NCI-H1436 treated with DMSO at 0.1 percent for 48 hours (cell line): ENCODE measurements at places on chromosomes 3 and 15.

GRCh38 chr15:77517579-77517978, 96.9 kb downstream of the HMG20A start:
- no peak for DNase-seq

DNA sequence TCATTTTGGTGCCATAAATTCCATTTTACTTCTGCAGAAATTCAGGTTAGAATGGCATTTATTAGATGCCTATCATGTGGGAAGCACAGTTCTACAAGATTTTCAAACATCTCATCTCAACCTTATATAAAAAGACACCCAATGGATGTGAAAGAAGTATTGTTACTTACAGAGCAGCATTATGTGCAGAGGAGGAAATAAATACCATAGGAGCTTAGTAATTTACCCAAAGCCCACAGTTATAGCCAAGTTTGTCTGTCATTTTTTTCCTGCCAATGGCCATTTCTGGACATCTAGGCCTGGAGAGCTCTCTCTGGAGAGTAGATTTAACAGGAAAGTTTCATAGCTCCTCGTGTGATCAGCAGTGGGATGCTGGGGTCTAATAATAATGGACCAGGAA, 659.4 kb upstream of the NAALADL2 start:
- DNase-seq, result no peak

- DNase-seq, result no peak
Observed at GRCh38 chr3:149886957-149887356, 73.9 kb downstream of the RNF13 start.

DNA sequence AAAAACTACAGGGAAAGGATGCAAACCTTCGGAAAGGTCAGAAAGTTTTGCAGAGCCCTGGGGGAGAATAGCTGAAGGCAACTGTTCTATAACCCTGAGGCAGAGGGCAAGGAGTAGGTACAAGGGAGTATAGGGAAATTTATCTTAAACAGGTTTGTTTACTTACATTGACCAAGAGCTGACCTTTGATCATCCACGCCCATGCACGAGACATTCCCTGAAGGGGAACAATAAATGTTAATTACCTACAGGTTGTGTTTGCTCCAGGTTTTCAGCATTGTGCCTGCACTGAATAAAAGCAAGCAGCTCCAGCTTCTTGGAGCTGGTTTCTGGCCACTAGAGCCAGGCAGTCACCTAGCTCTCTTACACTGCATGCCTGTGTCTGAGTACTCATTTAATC, 524.5 kb upstream of the TGFBR2 start:
- no peak for DNase-seq

- DNase-seq, result no peak
Observed at GRCh38 chr15:68557469-68558317, 21.1 kb upstream of the CORO2B start.

- no peak for DNase-seq
Observed at GRCh38 chr15:44790656-44791055, 54.3 kb downstream of the TRIM69 start.

GRCh38 chr3:129607391-129608068, 1.1 kb upstream of the PLXND1 start:
- no peak for DNase-seq

GRCh38 chr15:65092911-65093792, 16.6 kb downstream of the KBTBD13 start:
- no peak for DNase-seq

DNA sequence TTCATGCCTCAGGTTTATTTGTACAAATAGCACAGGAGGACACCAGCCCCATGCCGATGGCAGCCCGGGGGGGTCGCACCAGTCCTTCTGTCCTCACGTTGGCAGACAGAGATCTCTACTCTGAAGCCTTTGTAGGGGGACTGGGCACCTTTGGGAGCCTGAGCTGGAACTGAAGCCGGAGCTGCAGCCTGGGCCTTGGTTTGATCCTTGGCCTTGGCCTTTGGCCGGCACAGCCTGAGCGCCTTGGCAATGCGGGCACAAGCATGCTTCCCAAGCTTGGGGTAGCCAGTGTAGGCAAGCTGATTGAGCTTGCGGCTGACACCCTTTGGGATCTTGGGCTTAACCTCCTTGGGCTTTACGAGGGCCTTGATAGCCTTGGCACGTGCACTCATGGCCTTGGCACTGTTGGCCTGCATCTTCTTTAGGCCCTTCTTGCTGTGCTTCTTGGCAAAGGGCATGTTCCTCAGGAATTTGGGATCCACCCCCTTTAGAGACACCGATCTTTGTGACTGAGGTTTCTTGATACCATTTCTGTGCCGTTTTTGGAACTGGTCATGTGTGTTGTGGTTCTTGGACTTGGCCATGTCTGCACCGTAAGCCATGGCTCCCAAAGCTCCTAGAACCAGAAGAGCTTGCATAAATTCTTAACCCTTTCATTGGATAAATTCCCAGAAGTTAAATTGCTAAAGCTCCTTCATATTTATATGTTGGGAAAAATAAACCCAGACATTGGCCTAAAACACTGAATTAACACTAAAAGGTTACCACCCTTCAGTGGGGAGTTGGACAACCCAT, 33.4 kb upstream of the UACA start:
- DNase-seq, result no peak

GRCh38 chr3:194360568-194360967, 9.0 kb downstream of the LRRC15 start:
- DNase-seq, result no peak

DNA sequence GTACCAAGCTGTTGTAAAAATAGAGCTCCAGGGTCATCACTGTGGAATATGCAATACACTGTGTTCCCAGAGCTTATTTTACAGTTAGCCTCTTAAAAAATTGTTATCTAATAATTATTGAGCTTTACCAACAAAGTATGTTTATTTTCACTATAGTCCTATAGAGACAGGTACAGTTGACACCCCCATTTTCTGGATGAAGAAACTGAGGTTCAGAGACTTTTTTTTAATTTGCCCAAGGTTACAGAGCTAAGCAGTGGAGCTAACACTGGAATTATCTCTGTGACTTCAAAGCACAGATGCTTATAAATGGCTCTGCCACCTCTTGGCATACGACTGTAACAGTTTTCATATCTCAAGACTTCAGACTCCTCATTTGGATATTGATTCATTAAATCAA, 126.4 kb downstream of the FEZF2 start:
- DNase-seq, result no peak

- no peak for DNase-seq
Observed at GRCh38 chr3:128489674-128489926, 3.4 kb downstream of the GATA2 start.

GRCh38 chr15:74725845-74726773, 781 bp upstream of the CYP1A1 start:
- no peak for DNase-seq

GRCh38 chr15:33132722-33133345, 61.7 kb downstream of the FMN1 start:
- no peak for DNase-seq

- no peak for DNase-seq
Observed at GRCh38 chr3:185647880-185648210, 61.8 kb downstream of the SENP2 start.

GRCh38 chr3:13785853-13786436, 93.9 kb downstream of the WNT7A start:
- DNase-seq, result no peak

GRCh38 chr15:36785396-36785795, 206.0 kb downstream of the CDIN1 start:
- DNase-seq, result no peak

GRCh38 chr3:146203776-146204175, 42.8 kb upstream of the PLOD2 start:
- no peak for DNase-seq

GRCh38 chr15:73338606-73339374, 30.0 kb downstream of the HCN4 start:
- no peak for DNase-seq

- DNase-seq, result no peak
Observed at GRCh38 chr3:113804661-113805060, 33.9 kb upstream of the GRAMD1C start.

GRCh38 chr15:84702961-84703482, 12.9 kb downstream of the SEC11A start:
- DNase-seq, result no peak

- no peak for DNase-seq
Observed at GRCh38 chr3:123447749-123448517, 957 bp downstream of the ADCY5 start.

DNA sequence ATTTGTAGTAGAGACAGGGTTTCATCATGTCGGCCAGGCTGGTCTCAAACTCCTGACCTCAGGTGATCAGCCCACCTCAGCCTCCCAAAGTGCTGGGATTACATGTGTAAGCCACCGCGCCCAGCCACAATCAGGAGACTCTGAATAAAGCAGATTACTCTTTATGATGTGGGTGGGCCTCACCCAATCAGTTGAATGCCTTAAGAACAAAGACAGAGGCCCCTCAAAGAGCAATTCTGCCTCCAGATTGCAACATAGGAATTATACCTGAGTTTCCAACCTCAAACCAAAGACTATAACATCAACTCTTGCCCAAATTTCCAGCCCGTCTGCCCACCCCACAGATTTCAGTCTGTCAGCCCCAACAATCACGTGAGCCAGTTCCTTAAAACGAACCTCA, 18.8 kb upstream of the FAM174B start:
- no peak for DNase-seq

GRCh38 chr3:146326875-146327543, 76.1 kb upstream of the PLSCR4 start:
- no peak for DNase-seq

- DNase-seq, result no peak
Observed at GRCh38 chr3:77620009-77620408, 580.1 kb downstream of the ROBO2 start.

- no peak for DNase-seq
Observed at GRCh38 chr3:189999718-190000117, 121.0 kb downstream of the P3H2 start.
